RWPE1 (cell line): ENCODE measurements at places on chromosomes 13 and 19.

- no peak for DNase-seq
Observed at GRCh38 chr19:50772476-50772875, 2.2 kb downstream of the GPR32 start.

DNA sequence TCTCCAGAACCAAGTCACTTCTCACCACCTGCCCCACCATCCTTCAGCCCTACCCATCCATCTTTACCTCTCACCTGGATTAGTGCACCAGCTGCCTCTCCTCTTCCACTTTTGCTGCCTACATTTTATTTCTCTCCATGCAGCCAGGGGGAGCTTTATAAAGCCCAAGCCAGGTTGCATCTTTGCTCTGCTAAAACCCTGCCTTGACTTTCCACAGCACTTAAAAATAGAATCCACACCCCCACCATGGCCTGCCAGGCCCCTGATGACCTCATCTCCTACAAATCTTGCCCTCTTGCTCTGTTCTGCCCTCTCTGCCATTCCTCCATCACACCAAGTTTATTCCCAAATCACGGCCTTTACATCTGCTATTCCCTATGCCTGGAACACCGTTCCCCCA is 1.8 kb downstream of the HOOK2 start:
- DNase-seq = peak; percentile 21

- DNase-seq = peak; percentile 64
Observed at GRCh38 chr13:99124794-99125316, 75.8 kb upstream of the UBAC2 start.

- no peak for DNase-seq
Observed at GRCh38 chr13:50513300-50513877, 330.1 kb downstream of the DLEU7 start.

GRCh38 chr13:46531953-46532352 is 21.0 kb upstream of the LRCH1 start:
- DNase-seq = no peak

- no peak for DNase-seq
Observed at GRCh38 chr13:57877601-57878000, 246.1 kb downstream of the PCDH17 start.

GRCh38 chr19:43329989-43330388 is 23.5 kb upstream of the CD177 start:
- DNase-seq = no peak

DNA sequence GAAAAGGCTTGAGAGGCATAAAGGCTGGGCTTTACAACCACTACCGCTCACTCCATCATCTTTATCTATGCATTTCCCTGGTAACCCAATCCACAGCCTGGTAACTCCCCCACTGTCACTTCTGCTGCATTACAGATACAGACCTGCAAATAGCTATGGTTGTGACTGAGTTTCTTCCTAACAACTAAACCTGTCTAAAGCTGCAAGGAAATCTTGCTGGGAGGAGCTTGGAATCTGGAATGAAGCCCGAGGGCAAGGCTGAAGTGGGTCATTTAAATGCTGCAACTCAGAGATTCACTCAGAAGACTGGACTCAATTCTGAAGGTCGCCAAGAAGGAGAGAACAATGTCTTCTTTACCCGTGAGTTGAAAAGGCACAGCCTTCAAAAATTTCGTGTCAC is at the start of gene LGALS13:
TSS of gene LGALS13 (plus strand) at position 301 of the 400 bp plus-strand sequence. CDS start at position 346, 45 bp downstream.
- no peak for DNase-seq

DNA sequence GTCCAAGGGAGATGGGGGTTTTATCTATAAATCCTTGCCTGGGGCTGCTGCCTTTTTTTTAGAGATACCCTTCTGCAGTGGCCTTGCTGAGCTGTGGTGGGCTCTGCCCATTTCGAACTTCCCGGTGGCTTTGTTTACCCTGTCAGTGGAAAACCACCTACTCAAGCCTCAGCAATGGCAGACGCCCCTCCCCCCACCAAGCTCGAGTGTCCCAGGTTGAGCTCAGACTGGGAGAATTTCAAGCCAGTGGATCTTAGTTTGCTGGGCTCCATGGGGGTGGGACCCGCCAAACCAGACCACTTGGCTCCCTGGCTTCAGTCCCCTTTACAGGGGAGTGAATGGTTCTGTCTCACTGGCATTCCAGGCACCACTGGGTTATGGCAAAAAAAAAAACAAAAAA is 21.6 kb downstream of the LGALS13 start:
- DNase-seq = no peak

GRCh38 chr19:27909185-27909840 is 1303.6 kb downstream of the UQCRFS1 start:
- no peak for DNase-seq

DNA sequence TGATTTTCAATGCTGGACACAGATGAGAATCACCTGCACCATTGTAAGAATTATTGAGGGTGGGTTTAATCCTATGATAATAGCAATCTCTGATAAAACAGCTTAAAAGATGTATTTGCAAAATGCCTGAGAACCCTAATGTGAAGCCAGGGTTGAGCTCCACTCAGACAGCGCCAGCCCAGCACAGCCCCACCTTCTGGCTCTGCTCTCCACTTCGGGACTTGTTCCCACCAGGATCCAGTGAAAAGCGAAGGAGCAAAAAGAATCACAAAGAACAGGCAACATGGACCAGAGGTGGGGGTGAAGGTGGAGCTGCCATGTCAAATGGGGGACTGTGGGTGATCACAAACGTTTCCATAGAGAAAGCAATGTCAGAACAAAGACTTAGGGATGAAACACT is 18.6 kb upstream of the ZNF816 start:
- DNase-seq = no peak

GRCh38 chr13:59425211-59425741 is 738.5 kb downstream of the DIAPH3 start:
- no peak for DNase-seq

GRCh38 chr13:113064000-113064533 is 41.5 kb upstream of the F7 start:
- DNase-seq = no peak

- no peak for DNase-seq
Observed at GRCh38 chr13:22061371-22061805, 390.5 kb downstream of the FGF9 start.

GRCh38 chr13:88651531-88651930 is 980.4 kb downstream of the SLITRK5 start:
- no peak for DNase-seq

DNA sequence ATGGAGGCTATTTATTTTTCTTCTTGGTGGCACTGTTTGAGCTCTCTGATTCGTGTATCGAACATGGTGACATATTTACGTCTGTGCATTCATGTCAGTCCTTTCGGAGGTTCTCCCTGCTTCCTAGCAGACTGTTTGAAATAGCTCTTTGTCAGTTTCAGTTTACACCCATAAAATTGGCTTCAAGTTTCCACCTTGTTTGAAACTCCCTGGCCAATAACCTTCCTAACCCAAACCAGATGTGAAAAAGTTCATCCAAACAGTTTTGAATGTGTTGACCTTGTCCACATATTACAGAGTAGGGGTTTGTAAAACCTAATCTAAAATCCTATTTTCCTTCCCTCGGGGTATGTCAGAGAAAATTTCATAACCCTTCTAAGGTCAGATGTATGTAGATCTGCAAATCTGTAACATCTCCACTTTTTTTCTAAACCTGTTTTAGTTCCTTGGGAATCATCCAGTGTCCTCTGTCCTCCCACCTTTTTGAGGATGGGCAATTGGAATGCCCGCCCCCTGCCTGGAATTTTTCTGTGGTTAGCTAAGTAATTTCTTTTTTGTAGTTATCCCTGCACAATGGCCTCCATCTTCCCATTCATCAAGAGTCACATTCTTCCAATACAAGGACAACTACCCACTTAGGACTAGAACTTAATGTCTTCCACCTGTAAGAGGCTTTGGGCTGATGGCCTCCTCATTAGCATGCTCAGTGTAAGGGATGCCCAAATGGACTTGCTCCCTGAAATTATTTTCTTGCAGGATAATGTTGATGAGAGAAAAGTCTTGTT is 499.8 kb downstream of the GPC6 start:
- DNase-seq = no peak

DNA sequence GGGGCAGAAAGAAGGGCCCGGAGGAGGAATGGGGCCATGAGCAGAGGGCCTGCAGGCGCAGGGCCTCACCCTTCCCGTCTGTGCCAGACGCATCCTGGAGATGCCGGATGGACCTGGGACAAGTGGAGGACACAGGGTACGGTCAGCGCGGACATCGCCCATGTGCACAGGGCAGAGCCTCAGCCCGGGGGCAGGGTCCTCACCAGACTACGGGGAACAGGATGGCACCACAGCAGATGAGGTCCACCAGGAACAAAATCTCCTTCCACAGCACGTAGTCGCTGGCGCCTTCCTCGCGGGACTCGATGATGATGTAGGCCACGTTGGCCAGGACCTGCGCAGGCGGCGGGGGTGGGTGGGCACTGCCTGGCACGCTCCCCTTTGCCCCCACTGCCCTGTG is 5.6 kb downstream of the GPR108 start:
- no peak for DNase-seq

GRCh38 chr13:98585398-98585754 is 8.5 kb upstream of the STK24 start:
- no peak for DNase-seq

GRCh38 chr19:12872941-12873890 is 8.0 kb downstream of the DNASE2 start:
- DNase-seq = peak; percentile 94

DNA sequence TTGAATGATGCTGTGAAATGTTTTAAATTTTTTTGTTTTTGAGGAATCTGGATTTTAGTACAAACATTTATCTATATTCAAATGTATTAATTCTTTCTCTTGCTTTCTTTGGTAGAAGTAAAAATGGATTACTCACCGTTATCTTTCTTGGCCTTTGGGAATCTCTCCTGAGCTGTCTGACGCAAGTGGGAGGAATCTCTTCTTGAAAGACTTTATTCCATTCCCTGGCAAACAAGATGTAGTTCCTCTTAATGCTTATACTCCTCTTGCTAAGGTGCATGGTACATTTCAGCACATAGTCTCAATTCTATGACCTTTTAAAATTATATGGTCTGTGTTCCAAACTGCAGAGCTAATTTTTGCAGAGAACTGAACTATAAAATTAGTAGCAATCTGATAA is 246.2 kb upstream of the SLC10A2 start:
- no peak for DNase-seq

DNA sequence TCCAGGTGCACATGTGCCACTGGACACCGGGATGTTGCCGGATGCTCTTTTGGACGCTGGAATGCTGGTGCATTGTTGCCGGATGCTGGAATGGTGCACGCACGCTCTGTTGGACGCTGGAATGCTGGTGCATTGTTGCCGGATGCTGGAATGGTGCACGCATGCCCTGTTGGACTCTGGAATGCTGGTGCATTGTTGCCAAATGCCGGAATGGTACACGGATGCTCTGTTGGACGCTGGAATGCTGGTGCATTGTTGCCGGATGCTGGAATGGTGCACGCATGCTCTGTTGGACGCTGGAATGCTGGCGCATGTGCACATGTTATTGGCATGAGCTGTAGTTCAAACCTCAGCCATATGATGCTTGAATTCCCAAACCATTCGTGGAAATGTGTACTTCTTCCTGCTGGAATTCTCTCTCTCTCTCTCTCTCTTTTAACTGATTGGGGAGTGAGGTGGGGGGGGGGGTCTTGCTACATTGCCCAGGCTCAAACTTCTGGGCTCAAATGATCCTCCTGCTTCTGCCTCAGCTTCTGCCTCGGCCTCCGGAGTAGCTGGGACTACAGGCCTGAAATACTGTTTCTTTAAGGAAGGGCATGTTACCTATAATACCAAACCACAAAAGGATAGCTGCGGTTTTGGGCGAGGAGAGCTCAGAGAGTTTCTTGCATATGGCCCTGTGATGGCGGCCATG is 1.2 kb upstream of the MCF2L start:
- no peak for DNase-seq

DNA sequence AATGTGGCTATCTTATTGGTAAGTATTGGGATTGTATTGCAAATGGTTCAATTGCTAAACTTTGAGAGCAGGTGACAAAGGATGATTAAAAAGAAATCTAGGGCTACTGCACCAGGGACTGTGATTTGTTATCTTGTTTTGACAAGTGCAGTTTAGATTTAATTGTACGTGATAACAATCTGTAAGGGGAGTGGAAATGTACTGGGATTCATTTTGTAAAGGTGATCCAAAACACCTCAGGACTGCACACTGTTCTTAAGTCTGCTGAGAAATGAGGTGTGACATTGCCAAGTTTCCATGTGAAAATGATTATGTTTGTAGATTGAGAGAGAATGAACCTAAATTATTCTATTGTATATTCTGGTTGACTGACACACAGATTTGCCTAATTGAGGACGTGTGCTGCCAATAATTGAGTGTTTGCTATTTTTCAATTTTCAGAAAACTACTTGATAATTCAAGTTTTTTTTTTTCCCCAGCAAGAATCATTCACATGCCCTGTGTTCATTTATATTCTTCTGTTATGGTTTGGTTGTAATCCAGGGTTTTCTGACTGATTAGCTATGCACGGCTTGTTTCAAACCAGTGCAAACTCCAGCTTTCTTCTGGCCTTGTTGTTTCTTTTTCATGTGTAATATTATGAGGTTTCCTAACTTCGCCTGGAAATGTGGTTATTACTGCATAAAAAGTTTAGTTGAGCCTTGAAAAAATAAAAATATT is 308.0 kb downstream of the OLFM4 start:
- no peak for DNase-seq

GRCh38 chr19:13932149-13932637 is 6.0 kb downstream of the PODNL1 start:
- no peak for DNase-seq

DNA sequence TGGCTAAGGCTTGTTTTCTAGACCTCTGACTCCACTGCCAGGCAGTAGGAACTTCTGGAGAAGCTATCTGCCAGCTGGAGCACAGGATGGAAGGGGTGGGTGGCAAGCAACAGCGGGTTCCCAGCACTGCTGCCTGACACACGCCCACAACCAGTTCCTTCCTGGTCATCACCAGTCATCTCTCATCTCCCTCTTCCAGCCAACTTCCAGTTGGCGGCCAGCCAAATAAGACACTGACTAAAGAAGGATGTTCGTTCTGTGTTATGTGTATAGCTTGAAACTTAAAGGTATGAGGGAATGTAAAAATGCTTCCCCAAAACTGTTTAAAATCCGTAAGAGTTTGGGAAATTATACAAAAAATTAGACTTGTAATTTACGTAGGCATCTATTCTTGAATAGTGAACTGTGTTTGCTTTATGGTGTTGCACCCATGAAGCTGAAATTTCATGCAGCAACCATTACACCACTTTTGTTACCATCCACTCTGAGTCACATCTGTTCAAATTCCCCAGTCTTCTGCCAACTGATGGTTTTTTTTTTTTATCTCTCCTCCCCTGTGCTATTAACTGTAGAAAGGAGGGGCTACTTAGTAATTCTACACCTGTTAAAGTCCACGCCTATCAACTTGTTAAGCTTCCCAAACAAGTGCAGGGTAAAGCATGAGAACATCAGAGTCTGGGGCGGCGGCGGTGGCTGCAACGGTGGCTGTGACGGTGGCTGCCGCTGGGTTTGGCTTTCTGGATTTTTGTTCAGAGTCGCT is 86.2 kb upstream of the FRY start:
- peak; percentile 76 for DNase-seq

DNA sequence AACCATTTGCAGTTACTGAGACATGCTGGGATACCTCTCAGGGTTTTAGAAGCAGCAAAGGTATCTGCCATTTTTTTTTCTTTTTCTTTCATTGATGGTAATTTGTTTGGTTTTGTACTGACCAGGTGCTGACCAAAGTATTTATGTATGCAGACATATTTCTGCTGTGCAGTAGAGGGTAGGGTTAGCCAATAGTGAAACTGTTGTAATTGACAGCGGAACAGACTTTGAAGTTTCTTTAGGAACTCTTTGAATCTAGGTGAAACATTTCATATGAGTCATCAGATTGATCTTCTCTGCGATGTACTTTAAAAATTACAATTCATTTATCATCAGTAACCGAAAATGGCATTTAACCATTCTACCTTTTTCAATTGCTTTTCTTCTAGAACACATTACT is 63.0 kb downstream of the ITGBL1 start:
- no peak for DNase-seq

- DNase-seq = no peak
Observed at GRCh38 chr13:40185414-40185813, 481.0 kb downstream of the FOXO1 start.
